ENCODE measurements at places on chromosomes 7 and 10. TPM values are rescaled to one million over a fixed set of nuclear protein-coding genes. Genes with fewer than 3 reads are reported as not detected.

DNA sequence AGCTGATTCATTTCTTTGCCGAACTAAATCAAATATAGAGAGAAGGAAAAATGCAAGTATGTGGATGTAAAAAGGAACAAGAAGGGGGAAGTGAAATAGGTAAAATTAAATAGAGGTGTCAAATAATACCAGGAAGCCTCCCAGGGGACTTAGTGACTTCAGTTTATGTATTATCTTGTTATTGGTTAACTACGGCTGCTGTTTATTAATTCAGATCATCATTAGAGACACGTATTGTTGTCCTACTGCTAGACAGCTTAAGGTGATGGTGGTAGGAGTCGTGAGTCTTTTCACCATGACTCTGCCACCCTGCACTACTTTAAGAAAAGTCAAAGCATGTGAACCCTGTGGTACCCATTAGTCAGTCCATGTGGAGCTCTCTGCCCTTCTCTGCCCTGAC is 289.1 kb downstream of the PRKG1 start:
- no peak for DNase-seq

The EBLN1 gene
- total RNA-seq: not detected

The ASAH2 gene
- total RNA-seq: 8.9 TPM

The LIPF gene
- not detected for total RNA-seq

GRCh38 chr7:123769371-123769770 is 20.6 kb upstream of the WASL start:
- peak; percentile 22 for DNase-seq

DNA sequence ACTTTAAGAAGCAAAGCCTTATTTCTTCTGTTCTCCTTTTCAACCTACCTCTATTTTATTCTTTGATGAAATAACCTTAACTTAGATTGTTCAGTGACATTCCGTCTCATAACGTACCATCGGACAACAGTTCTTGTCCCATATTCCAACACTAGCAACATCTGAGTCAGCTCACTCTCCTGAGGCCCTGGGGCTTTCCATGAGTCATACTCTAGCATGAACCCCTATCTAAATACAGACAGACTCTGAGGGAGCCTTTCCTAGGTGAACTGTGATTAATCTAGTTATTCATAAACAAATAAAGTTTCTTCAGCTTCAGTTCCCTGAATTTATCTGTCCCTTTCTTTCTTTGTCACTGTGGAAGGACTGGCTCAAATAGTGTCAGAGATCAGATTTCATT is 168.7 kb upstream of the LYZL1 start:
- no peak for DNase-seq

GRCh38 chr10:132390170-132390920 is 6.7 kb upstream of the PWWP2B start:
- no peak for DNase-seq

The ACSM6 gene
- total RNA-seq: not detected

The RSPH10B2 gene
- 0.31 TPM for total RNA-seq

- no peak for DNase-seq
These were observed 18.7 kb downstream of the FAM25A start for GRCh38 chr10:87038786-87039185.

The NPM3 gene
- 160 TPM for total RNA-seq

DNA sequence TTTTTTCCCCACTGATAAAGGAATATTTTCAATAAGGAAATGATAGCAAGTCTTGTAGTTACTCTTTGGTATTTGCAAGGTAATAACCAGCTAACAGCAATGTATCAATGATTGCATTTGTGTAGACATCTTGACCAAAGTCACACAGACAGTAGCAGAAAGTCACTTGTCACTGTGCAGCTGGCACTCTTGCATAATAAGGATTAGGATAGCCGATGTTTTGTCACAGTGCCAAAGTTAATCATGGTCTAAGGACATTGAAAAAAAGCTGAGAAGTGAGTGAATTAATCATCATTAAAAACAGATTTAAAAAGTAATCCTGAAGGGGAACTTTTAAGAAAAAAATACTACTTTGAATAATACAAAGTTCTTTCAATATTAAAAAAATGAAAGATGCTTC is 834.3 kb upstream of the C7orf33 start:
- no peak for DNase-seq

The HTR5A gene
- not detected for total RNA-seq

Measured in HepG2 (cell line).